LHCN-M2 (cell line): ENCODE measurements at places on chromosomes 1 and 21. TPM values are rescaled to one million over a fixed set of nuclear protein-coding genes. Genes with fewer than 3 reads are reported as not detected.

DNA sequence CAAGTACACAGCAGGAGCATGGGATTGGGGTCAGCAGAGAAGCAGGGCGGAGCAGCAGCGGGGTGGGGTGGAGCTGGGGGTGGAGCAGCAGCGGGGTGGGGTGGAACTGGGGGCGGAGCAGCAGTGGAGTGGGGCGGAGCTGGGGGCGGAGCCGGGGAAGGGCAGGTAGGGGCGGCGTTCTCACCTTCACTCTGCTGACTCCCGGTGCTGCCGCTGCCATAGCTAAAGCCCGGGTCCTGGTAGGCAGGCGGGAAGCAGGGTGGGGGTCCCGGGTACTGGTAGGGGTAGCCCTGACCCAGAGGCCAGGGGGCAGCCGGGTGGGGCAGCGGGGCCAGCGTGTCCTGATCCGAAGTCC, 6.7 kb downstream of the TAS1R3 start:
- DNase-seq = no peak

The CTSK gene
- total RNA-seq = 1.7 and 1.8 TPM in 2 replicates

The ANGPTL3 gene
- not detected in 2 replicates for total RNA-seq

The PDE4B gene
- total RNA-seq = 6.0 and 6.8 TPM in 2 replicates

GRCh38 chr21:38486221-38486620, 12.1 kb downstream of the ERG start:
- DNase-seq = no peak

- no peak for DNase-seq
These were observed 26.2 kb downstream of the RLF start for GRCh38 chr1:40187399-40187798.

The SUSD4 gene
- total RNA-seq = 0.92 and 3.8 TPM in 2 replicates

DNA sequence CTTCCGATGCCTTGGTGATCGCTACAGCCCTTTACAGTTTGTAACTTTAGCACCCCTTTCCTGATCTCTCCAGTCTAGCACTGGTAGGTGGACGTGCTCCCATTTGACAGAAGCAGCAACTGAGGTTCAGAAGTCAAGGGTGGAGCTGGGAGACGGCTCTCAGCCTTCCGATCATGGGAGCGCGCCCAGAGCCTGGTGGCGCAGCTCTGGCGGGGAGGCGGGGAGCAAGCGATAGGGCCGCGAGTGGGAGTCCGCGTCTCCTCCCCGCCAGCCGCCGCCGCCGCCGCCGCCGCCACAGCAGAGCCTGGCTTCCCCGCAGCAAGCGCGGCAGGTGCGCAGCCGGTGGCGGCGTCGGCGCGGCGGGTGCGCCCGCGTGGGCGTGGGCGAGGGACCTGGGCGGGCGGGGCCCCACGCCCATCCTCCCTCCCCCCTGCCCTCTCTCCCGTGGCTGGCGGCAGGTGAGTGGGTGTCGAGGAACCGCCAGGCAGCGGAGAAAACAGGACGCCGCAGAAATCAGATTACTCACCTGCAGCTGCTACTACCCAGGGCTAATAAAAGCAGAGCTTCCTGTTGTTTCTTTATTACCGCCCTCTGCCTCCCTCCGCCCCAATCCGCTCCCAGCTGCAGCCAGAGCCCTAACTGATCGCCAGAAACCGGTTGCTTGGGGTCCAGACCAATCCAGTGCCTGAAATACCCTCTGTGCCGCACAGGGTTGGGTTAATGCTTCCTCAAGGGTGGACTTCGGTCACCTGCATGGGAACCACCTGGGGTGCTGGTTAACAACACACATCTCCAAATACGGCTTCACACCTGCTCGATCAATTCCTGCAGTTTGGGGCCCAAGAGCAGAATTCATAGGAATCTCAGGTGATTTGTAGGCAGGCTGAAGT, 60.2 kb upstream of the ID3 start:
- DNase-seq = peak; percentile 30

DNA sequence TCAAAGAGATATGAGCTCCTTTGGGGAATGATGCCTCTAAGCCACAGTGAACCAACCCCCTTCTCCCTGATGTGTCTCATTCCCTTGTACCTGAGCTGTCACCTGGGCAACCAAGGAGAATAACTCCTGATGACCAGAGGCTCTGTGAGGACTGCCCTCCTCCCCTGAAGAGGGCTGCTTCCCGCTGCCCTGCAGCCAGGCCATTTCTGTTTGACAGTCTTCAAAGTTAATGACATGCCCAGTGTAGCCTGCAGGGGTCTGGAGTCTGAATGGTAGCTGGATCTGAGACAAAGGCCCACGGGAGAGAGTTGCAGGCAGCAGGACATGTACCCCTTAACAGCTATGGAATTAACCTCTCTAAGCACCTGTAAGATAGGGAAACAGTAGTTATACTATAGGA, 3.4 kb upstream of the SLFNL1 start:
- DNase-seq = no peak

DNA sequence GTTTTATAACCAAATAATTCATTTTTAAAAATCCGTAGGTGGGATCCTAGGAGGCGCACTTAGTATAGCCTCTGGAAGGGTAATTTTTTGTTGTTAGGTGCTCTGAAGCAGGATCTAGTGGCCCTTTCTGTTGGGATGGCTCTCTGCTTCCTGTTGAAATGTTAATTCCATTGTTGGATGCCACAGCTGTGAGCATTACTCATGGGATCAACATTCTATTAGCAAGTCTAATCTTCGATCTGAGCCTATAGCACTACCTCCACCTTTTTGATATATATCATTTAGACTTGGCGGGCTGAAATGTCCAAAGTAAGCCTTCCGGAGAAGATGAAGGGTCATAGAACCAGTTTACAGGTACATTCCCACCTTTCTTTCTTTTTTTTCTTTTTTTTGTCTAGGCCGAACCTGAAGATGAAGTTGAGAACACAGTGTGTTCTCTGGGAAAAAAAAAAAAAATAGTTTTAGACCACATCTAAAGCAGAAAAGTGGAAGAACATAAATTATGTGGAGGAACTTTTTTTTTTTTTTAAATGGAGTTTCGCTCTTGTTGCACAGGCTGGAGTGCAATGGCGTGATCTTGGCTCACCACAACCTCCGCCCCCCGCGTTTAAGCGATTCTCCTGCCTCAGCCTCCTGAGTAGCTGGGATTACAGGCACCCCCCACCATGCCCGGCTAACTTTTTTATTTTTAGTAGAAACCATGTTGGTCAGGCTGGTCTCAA, 1.4 kb downstream of the CXADR start:
- no peak for DNase-seq

The LRRC39 gene
- total RNA-seq = 0.19 and 0.34 TPM in 2 replicates

DNA sequence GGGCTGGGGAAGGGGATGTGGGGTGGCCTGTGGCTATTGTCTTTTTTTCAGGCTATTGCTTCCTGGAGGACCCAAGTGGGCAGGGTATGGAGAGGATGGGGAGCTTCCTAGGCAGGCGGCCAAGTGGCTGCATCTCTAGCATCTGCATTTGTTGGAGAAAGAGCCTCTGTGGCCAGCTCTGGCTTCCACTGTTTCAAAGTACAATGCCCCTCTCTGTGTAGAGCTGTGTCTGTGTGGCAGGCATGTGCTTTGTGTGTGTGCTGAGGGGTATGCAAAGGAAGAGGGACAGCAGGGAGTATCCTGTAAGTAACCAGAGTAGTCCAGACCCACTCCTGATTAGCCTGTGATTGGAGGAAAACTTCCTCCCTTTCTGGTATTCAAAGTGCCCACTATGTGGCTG, 40.6 kb downstream of the KCNA2 start:
- DNase-seq = no peak

The GPR153 gene
- total RNA-seq = 38.2 and 43.0 TPM in 2 replicates

DNA sequence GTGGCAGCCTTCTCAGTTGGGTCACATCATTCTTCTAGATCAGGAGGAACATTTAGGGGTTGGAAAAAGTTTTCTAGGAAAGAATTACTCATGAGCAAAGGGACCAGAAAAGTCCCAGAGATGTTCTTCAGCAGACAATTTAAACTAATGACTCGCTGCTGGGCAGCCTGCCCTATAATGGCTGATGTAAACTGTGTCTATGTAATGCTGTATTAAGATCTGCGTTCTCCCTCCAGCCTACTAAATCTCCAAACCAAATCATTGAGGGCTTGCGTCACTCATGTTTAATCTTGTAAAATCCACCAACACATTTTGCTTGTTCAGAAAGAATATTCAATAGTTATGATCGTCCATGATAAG, 92.1 kb downstream of the LRRC8C start:
- peak; percentile 60 for DNase-seq

The PTPRC gene
- 0.23 and 1.2 TPM in 2 replicates for total RNA-seq

- peak; percentile 53 for DNase-seq
These were observed 44.2 kb upstream of the LAPTM5 start for GRCh38 chr1:30801771-30802198.

- no peak for DNase-seq
These were observed 3.0 kb downstream of the MYOG start for GRCh38 chr1:203082571-203083462.

GRCh38 chr1:119651641-119652040, 3.6 kb upstream of the ZNF697 start:
- no peak for DNase-seq

The DPH5 gene
- total RNA-seq = 38.9 and 41.2 TPM in 2 replicates

GRCh38 chr1:92262516-92262915, 36.3 kb downstream of the GLMN start:
- no peak for DNase-seq

- DNase-seq = no peak
These were observed 455.2 kb upstream of the RUNX1 start for GRCh38 chr21:35504277-35504676.

- peak; percentile 88 for DNase-seq
These were observed 1.2 kb downstream of the BTG3 start for GRCh38 chr21:17611414-17612022.

DNA sequence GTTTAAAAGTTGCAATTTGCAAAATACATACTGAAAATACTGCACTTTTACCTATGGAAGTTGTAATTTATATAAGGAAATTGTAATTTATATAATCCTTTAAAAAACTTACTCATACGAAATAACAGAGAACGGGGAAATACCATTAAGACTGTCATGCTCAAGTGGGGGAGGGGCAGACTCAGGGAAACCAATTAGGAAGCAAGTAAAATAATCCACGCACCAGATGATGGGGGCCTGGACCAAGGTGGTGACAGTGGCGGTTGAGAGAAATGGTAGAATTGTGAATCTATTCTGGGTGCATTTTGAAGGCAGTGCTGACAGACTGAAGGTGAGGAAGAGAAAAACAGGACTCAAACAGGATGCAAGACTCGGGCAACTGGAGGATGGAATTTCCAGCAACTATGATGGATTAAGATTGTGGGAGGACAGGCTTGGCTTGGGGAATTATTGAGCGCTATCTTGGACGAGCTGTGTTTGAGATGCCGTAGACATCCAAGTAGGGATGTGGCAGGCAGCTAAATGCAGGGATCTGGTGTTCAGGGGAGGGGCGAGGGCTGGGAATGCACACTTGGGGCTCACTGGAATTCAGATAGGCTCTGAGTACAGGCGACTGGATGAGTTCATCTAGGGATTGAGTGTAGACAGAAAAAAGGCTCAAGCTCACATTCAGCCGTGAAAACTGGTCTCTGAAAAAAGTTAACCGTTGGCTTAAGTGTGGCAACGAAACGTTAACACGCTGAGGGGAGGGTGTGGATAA, 977 bp downstream of the LCA5L start:
- peak; percentile 50 for DNase-seq

- DNase-seq = no peak
These were observed 45.5 kb downstream of the GNG12 start for GRCh38 chr1:67787746-67788145.

DNA sequence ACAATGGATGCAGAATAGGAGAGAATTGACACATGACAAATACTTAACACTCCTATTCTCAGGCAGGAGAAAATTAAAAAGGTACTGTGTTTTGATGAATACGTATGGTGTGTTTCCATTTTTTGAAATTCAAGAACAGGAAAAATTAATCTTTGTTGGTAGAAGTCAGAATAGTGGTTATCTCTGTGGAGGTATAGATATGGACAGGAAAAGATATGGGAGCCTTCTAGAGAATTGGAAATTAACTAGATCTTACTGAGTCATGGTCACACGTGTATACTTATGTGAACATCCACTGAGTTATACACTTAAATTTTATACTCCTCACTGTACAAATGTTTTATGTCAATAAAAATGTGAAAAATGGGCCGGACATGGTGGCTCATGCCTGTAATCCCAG, 9.9 kb upstream of the TUT4 start:
- no peak for DNase-seq

DNA sequence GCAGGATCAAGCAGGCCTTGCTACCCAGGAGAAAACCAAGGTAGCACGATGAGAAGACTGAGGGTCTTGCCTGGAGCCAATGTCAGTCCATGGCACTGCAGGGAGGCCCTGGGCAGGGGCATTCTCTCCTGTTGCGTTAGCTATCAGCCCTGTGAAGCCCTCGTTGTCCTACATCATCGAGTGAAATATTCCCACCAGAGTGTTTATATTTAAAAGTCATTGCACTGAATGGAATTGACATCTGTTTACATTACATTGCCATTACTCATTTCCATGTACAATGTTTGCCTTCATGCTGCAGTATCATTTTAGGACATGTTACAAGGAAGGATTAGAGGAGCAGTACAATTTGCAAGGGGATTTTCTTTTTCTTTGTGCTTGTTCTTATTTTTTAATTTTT, 243.9 kb downstream of the KAZN start:
- DNase-seq = no peak

The GJA4 gene
- not detected in 2 replicates for total RNA-seq

The UBL4B gene
- not detected in 2 replicates for total RNA-seq

DNA sequence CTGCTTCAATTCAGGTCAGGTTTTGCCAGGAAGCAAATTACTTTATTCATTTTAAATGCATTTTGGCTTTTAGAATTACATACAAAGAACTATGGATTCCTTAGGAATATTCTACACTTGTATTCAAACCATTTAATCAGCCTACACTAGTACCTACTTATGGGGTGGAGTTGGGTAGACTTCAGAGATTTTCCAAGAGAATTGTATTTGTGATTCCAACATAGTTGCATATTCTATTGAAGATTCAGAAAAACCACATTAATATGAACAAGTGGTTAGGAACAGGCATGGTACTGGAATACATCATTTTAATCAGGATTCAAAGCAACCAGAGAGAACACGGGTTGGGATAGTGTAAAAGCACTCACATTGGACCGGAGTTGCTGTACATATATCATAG, 33.4 kb downstream of the LUZP1 start:
- no peak for DNase-seq

DNA sequence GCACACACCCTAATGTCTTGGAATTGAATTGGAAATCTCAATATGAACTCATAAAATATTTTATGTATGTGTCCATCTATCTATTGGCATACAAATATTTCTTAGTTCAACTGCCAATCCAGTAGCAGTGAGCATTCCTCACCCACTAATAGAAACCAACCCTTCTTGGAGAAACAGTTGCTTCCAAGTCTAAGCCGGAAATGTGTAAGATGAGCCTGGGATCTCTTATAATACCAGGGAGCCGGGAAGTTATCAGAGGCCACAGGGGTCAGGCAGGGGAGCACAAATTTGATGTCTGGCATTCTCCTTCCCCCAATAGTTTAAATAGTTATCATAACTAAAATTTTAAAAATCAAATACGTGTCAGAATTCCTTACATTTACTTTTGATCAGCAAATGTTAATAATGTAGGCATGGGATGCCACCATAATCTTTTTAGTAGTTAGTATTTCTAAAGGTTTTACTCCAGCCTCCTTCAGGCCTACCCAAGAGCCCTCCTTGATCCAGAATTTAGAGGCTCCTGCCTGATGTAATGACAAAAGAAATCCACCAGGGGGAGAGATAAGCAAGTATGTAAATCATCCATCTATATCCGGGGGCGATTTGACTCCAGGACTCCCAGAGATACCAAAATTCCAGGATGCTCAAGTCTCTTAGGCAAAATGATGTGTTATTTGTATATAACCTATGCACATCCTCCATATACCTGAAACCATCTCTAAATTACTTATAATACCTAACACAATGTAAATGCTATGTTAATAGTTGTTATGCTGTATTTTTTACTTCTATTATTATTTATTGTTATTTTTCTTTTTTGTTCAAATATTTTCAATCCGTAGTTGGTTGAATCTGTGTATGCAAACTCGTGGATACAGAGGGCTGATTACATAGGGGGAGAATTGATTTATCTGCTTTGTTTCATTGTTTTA, 218.7 kb upstream of the COA6 start:
- peak; percentile 62 for DNase-seq
